ENCODE measurements at places on chromosomes 11 and 22. TPM values are rescaled to one million over a fixed set of nuclear protein-coding genes. Genes with fewer than 3 reads are reported as not detected.
A peak's percentile ranks its signal among the peaks of the same experiment; 100 is the strongest.

The MYBPC3 gene
- polyA plus RNA-seq = 0.01 TPM

The PTPRCAP gene
- polyA plus RNA-seq = 6.8 TPM

The ACR gene
- 0.48 TPM for polyA plus RNA-seq

The APLNR gene
- 22.8 TPM for polyA plus RNA-seq

The SYT8 gene
- 2.7 TPM for polyA plus RNA-seq

The SLC22A6 gene
- not detected for polyA plus RNA-seq

- DNase-seq = no peak
Observed at GRCh38 chr22:43415681-43416080, 3.9 kb downstream of the MPPED1 start.

DNA sequence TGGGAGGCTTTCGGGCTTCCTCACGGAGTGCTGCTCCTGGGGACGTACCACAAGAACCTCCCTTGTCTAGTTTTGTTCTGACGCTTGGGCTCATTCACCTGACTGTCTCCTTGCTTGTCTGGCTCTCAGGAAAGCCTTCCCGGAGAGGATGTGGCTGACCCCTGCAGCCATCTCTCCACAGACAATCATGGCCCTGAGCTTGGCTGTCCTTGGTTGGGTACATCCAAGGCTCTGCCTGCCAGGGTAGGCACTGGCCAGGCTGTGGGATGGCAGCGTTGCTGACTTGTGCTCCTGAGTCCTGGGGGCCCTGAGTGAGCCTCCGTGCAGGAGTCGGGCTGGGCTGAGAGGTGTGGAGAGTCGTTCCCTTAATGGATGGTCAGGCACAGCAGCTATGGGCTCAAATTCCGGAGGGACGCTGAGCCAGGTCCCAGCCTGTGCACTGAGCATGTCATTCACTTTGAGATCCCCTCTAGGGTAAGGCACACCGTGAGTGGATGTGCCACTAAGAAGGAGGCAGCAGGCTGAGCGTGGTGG is 32.8 kb downstream of the BCR start:
- DNase-seq = no peak

- no peak for DNase-seq
Observed at GRCh38 chr11:119118946-119119345, 2.4 kb upstream of the HINFP start.

DNA sequence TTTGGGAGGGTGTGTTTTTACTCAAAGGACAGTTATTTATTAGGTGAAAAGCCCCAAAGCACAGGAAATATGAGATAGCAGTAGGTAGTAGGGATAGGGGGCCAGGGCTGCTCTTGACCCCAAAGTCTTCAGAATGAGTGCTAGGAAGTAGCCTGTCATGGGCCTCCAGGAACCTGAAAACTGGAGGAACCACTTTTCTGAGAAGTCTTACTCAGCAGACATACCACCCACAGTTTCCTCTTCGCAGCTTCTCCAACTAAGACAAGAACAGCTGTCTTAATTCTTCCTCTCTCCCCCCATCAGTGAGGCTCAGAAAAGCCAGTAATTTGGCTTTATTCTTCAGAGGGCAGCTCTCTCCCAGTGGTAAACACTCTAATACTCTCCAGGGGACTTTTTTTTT is 84.0 kb upstream of the CTSC start:
- DNase-seq = no peak

GRCh38 chr11:115515647-115516395 is 11.6 kb upstream of the CADM1 start:
- no peak for DNase-seq

GRCh38 chr22:49179175-49179574 is 648.5 kb downstream of the BRD1 start:
- DNase-seq = no peak

DNA sequence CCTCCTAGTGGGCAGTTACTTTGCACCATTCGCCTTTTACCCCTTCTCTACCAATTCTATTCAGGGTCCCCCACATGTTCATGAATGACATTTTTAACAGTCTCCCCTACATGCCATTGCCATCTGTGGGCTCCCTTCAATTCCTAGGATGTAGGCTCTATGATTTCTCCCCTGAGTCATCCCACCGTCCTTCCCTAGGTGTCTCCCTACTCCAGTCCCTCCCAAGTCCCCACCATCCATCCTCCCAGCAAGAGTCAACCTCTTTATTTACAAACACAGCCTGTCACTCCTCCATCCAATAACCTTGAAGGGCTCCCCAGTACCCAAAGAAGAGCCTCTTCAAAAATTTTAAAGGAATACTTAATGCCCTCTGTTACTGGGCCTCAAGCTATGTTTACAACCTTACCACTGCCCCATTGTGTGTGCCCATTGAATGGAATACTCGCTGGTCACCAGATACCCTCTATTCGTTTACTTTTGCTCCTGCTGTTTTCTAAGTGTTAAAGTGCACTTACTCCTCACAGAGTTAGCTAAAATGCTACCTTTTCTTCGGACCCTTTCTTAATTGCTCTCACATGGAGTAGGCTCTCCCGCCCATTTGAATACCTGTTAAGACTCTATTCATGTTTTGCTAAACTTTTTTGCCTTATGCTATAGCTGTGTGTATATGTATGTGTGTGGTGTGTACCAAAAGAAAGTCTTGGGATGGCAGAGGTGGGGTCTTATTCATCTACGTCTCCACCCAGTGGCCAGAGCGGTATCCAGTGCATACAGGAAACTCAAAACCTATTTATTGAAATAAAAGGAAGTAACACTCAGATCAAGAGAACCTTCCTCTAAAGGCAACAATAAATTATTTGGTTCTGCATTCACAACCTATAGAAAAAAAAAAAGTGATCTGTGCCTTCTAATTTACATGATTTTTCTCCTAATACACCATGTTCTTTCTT is 235.8 kb upstream of the CCDC90B start:
- DNase-seq = no peak

DNA sequence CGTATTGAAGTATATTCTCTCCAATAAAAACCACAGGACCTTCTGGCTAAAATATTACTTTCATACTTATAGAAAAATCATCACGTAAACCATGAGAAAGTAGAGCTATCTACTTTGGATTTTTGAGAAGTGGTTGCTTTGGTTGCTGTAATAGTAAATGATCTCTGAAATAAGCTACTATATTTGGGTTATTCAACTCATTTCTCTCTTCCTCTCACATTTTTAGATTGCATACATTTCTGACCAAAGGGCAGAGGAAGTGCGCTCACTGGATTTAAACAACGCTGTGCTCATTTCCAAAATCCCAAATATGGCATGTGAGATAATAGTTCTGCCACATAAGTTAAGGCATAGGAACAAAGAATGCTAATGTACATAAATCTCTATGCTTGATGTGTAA is 357.0 kb downstream of the LRRC4C start:
- no peak for DNase-seq

DNA sequence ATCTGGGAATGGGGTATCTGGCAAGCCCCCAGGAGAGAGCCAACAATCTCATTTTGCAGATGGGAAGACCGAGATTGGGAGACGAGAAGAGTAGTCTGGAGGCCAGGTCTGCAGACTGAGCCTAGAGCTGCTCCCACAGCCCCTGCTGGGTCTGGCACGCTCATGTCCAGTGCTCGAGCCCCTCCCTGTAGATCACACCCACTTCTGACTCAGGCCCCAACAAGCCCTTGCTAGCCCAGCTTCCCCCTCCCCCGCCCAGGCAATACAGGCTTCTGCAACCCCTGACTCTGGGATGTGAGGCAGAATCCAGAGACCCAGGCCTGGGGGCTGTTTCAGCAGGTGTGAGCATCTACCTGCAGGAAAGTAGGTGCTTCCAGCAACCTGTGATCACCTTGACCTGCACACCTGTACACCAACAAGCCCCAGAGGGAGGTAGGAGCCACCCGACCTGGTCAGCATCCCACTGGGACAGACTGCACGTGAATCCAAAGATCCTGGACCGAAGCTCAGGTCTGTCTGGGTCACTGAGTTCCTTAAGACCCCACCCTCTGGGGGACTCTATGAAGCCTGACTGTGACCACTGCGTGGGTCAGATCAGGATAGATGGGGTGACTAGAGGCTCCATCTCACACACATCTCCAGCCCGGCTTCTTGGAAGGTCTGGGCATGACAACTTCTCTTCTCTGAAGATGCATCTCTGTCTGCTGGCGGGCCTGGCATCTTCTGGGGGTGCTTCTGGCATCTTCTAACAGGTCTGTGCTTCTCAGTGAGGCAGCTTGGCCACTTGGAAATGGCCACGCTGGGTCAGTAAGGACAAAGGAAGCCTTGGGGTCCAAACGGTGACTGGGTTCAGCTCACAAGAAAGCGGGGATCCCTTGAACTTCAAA is 29.3 kb downstream of the LINC01488 start:
- DNase-seq = no peak

DNA sequence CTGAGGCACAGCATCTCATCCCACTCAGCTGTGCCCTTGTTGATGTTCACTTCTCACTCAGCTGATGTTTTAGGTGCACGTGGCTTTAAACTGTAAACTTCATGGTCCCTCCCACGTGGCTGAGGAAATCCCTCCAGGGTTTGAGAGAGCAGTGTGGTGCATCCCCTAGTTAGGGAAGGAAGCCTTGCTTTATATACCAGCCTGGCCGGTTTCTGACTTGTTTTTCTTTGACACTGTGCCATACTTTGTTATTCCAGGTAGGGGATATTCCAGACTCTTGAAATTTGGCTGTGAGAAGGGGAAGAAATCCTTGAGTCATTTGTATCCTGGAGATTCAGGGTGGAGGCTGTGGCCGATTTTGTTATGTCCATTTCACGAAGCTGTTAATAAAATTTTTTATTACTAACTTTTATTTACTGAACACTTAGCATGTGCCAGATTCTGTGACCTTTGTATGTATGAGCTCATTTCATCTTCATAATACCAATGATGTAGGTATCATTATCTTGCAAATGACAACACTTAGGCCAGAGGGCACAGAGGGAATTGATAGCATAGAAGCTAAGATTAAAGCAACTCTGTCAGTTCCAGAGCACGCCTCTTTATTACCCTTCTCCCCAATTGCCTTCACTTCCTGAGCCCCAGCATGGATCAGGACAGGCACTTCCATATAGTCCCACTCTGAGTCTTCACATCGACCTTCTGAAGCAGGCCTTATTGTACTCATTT is 116.6 kb downstream of the NAV2 start:
- peak; percentile 79 for DNase-seq

DNA sequence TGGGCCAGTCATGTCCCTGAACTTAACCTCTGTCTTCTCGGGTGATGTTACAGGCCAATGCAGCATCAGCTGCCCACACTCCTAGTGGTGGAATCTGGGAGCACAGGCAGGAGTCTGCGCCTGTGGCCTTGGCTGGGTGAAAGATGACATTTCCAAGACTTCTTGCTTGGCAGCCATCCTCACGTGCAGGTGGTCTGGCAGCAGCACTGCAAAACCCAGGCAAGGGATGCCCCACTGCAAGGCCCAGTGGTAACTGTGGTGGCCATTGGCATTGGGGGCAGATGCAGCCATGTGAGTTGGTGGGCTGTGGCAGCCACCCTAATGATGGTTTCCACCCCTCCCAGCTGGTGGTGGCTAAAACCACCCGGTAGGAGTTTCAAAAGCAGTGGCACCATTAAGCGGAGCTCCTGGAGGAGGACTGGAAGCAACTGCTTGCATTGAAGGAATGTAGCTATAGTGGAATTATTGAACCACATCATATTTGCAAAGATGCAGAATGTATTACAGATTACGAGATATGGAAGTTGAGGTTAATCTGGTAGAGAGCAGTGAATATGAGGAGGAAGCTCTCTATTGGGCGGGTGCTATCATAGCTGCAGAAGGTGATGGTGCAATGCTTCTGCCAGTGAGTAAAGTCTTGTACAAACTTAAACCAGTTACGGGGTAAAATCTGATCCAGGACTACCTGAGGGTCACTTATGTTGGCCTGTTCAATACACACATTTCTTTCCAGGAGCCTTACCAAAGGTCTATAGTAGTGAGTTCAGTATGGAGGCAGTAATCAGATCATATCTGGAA is 120.7 kb upstream of the TOP3B start:
- no peak for DNase-seq

DNA sequence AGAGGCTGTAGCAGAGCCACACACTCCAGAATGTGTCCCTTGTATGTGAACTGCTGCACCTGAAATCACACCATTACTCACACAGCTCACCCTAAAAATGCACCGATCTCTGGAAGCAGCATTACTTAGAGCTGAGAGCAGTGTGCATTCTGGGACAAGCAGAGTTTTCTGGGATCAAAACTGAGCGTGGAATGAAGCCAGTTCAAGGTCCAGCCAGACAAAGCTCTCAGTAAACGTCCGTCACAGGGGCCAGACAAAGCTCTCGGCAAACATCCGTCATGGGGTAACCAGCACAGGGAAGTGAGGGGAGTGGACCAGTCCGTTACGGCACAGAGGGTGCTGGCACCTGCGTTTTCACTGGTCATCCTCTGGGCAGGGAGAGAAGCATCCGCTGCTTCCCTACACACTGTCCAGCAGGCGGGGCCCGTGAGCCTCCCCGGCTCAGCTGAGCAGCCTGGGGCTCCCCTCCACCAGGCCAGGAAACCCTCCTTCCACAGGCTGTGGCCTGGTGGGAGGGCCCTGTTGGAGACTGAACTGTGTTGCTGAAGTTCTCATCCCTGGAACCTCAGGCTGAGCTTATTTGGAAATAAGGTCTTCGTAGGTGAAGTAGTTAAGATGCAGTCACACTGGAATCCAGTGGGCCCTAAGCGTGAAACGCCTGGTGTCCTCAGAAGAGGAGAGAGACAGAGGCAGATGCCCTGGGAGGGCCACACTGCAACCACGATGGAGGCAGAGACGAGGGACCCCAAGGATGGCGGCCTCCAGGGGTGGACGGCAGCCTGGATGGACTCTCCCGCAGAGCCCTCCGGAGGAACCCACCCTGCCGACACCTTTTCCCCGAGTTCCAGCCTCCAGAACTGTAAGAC is 883.9 kb downstream of the BRD1 start:
- DNase-seq = no peak

DNA sequence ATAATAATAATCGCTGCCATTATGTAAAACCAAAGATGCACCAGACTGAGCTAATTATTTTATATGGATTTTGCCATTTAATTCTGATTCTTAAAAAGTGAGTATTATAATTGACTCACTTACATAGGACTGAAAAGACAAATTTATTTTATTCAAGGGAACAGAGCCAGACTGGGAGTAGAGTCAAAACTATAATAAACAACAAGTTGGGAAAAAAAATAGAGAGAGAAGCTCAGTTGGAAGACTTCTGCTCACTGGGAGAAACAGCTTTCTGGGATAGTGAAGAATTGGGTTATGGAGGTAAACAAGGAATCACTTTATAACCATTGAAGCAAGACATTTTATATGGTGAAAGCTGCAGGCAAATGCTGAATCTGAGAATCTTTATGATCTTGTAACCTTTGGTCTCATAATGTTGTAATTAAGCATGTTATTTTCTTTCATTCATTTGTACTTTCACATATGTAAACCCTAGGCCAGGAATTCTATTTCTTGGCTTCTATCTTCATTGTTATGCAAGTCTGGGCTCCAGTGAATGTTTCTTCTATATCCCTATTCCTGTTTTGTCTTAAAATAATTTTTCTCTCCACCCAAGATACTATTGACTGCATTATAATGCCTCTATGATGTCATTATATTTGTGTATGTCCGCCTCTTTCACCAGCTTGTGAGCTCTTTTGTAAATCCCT is 725.3 kb upstream of the CCDC179 start:
- DNase-seq = peak; percentile 15

GRCh38 chr11:680970-681369 is 14.1 kb downstream of the DEAF1 start:
- no peak for DNase-seq

- DNase-seq = no peak
Observed at GRCh38 chr11:2472428-2473186, 27.8 kb downstream of the KCNQ1 start.
